ENCODE measurements at places on chromosomes 11 and 22.

- DNase-seq = no peak
Measured at GRCh38 chr11:67261946-67262681, 4.2 kb upstream of the GRK2 start.

- DNase-seq = no peak
Measured at GRCh38 chr22:45598596-45599217, 72.9 kb upstream of the ATXN10 start.

GRCh38 chr11:44753961-44754645, 27.3 kb downstream of the TSPAN18 start:
- no peak for DNase-seq

- no peak for DNase-seq
Measured at GRCh38 chr11:9120664-9121468, 29.5 kb upstream of the SCUBE2 start.

DNA sequence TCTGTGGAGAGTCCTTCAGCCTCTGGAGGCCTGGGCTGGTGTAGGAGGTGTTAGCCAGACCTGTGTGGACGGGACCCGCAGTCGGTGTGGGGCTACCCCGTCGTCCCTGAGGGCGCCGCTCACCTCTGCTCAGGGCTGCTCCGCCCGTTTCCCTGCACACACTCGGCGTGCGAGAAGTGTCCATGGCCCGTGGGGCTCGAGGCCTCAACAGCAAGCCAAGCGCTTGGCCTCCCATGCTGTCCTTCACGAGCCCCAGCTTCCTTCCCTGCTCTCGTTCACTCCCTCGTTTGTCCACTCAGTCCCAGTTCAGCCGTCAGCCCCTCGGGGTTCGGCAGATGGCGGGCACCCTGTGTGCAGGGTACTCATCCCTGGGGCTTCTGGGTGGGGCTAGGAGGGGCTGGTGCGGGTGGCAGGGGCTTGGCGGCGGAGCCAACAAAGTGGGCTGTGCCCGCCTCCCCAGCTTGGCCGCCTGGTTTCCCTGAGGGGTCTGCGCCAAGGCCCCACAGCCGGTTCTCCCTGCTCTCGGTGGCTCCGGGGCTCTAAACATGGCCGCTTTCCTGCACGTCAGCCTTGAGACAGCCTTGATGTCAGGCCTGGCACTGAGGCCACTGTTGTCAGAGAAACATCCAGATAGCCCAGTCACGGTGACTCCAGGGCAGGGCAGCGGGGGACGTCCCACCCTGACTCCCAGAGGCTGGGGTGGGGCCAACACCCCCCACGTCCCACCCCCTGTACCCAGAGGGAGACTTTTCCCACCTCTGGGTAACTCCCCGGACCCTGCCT, 3.3 kb downstream of the MUC6 start:
- no peak for DNase-seq

GRCh38 chr11:108871152-108871551, 206.3 kb downstream of the DDX10 start:
- DNase-seq = peak; percentile 35

- no peak for DNase-seq
Measured at GRCh38 chr22:21714786-21715185, 20.8 kb downstream of the YPEL1 start.

DNA sequence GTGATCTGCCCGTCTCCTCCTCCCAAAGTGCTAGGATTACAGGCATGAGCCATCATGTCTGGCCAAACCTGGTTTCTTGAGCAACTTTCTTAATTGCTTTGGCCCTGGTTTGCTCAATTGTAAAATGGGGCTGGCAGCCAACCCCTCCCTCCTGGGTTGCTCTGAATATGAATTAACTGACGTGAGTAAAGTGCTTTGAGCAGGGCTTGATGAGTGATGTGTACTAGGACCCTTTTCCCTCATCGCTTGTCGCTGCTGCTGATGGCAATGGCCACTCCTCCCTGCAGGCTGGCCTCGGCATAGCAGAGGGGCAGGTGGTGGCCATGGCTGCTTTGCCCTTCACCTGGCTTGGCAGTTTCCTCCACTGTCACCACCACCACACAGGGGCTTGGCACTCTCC, 41.5 kb downstream of the RNF141 start:
- no peak for DNase-seq

DNA sequence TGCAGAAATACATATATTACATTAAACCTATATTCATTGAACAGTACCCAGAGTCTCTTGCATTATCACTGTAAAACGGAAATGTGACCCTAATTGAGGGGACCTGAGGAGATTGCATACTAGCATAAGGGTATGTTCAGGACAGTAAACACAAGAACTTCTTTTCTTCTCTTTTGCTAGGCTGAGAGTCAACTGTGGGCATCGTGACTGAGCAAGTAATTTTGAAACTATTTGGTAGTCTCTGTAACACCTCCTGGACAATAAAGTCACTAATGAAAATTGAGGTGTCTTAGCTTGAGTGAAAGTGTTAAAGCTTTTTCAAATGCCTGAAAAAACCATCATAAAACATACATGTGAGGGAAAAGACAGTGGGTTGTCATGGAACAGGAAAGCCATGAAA, 90.9 kb downstream of the PDHX start:
- no peak for DNase-seq

GRCh38 chr11:44130751-44131150, 35.3 kb downstream of the EXT2 start:
- no peak for DNase-seq

DNA sequence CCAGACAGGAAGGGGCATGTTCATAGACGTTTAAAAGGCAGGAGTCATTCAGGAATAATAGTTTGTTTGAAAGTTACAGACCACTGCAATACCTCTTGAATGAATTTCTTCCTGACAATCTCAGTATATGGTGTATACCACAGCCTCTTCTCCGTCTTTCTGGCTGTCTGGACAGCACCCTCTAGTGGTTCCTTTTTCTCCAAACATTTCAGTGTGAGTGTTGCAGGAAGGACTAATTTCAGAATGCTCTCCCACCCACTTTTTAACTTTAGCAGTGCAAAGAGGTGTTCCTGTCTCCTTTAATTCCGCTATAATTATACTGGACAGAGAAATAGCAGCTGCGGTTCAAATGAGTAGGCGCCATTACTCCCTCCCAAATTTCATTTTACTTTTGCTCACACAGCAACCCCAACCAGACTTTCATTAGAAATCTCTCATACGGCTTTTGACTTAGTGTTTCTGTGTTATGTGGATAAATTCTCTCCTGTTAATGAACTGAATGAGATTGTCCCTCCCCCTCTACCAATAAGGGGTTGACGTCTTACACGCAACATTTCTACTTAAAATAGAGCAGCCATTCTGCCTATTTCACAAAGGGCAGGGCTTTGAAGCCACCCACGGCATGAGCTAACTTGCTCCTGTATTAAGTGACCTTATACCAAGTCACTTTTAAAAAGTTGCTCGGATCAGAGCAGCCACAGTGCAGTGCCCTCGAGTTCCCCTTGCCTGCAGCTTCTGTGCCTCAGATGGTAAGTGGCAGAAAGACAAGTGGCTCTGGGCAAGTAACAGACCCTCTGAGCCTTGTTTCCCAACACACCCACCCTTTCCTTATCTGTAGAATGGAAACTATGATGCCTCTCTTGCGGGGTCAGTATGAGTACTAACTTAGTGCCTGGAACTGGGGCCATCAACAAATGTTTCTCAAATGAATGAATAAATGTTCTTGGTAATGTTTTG, 368.6 kb downstream of the OPCML start:
- DNase-seq = peak; percentile 10

DNA sequence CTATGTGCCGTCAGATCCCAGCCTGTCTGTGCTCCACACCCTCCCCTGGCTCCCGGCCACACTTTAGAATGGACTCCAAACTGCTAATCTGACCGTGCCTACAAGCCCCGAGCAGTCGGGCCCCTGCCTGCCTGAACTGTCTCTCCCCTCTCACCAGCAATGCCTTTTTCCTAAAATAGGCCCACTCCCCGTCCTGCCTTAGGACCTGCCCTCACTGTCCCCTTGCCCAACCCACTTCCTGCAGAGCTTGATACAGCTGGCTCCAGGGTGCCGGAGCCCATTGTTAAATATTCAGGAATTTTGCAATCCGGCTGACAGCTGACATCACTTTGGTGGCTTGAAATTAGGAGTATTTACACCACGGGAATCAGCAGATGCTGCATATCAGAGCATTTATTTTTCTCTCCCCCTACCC, 21.4 kb downstream of the MN1 start:
- DNase-seq = no peak

DNA sequence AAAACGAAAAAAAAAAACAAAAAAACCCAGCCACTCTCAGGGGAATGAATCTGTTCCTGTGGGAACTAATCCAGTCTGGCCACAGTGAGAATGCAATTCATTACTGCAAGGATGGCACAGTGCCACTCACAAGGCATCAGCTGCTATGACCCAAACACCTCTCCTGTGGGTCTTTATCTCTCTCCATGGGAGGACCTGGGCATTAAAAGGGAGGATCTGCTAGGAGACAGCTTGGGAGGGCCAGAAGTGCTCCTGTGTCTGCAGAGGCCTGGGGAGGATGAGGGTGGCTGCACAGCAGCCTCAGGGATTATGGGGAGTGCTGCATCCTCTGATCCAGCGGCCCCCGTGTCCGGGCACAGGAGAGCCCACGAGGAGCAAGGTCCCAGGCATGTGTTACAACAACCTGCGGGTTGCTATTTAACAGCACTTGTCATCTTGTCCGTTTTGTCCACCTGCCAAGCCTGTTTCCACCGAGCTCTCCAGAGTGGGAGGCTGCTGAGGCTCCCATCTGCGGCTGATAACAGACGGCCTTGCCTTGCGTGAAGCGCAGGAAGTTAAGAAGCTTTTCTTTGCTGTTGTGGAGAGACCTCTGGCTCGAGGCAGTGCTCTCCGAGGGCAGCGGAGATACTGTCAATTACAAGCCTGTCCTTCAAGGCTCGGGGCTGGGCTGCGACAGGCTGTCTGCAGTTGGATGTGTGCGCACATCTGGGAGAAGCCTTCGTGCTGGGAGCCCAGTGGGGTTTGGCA, 97.7 kb downstream of the NXPE2 start:
- DNase-seq = no peak

- DNase-seq = no peak
Measured at GRCh38 chr11:97786961-97787360, 1233.8 kb upstream of the CNTN5 start.

Measured in A172 (cell line).